Gastrocnemius medialis (tissue), 4 donors: ENCODE measurements at places on chromosomes 2 and 18.

GRCh38 chr2:1461507-1462390 lies 48.5 kb downstream of the TPO start:
- no peak for DNase-seq

- DNase-seq: no peak
Observed at GRCh38 chr2:169001116-169001815, 29.9 kb downstream of the ABCB11 start.

DNA sequence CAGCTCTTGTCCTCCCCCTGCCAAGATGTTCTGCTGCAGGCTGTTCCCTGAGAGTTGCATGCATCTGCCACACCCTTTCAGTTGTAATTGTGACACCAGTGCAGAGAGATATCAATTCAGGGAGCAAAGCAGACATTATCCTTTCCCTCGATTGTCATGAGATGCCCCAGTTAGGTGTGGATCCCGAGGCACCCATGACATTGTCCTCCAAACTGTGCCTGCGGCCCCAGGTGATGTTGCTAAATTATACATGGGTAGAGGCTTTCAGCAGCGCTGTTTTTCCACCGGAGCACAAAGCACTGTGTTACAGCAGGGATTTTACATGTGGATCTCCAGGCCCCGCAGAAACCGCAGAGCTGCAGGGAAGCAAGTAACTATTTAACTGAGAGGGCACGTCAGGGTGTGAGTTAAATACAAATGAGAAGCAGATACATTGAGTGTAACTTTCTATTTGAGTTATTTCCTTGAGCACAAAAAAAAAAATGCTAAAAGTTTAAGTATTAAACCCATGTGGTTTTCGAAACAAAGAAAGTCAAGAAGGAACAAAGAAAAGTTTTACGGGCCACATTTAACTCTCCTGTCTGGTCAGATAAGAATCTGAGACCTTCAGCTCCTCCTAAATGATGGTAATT lies 90.3 kb upstream of the BCL2L11 start:
- DNase-seq: no peak

DNA sequence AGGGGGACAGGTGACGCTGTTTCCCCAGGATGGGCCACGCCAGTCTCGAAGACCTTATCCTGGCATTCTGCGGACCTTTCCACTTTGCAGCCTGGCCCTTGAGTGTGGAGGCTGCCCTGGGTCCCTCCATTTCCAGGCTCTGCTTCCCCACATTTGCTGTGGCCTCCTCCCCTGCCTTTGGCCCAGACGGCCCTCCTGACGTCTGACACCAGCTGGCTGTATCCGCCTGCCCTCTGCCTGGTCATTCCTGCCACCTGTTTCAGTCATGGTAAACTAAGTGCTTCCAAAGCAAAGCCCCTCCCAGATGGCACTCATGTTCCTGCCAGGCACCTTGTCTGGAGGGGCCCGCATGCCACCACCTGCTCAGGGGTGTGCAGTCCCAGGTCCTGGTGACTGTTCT lies 95.1 kb downstream of the ASB1 start:
- no peak for DNase-seq

DNA sequence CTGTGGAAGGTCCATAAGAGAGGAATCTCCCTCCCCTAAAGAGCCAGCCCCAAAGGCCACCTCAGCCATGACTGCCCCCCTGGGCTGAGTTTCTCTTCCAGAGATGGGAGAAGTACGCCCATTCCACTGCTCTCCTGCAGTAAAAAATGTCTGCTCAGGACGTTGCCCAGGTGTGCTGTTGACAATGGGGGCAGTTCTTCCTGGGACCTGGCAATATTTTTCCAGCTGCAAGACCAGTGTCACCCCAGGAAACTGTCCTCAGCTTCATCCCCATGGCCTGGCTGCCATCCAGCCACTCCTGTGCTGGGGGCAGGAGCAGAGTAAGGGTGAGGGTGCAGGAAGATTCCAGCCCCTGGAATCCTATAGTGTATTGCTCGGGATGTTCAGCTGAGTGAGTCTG lies 14.3 kb downstream of the CELF4 start:
- no peak for DNase-seq

- DNase-seq: no peak
Observed at GRCh38 chr18:70671889-70672565, 383.2 kb downstream of the SOCS6 start.
